ENCODE measurements at places on chromosomes 16 and 17. TPM values are rescaled to one million over a fixed set of nuclear protein-coding genes. Genes with fewer than 3 reads are reported as not detected.

- DNase-seq, result no peak
Observed at GRCh38 chr17:38687286-38687685, 12.5 kb upstream of the EPOP start.

DNA sequence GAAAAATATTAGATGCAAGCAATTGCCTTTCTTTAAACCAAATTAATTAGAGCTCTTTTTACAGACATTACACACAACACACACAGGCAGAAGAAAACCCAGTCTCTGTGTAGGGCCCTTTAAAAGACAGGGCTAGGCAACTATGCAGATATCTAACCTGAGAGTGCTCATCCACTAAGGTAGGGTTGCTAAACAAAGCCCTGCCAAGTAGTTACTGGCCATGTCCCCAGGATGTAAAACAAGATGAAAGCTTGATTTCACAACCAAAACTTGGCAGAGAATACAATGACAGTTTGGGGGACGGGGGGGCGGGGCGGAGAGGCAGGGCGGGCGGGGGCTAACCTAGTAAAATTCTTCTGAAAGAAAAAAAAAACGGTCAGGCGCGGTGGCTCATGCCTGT, 669.0 kb upstream of the CA10 start:
- peak; percentile 18 for DNase-seq

- DNase-seq, result no peak
Observed at GRCh38 chr17:81207610-81208581, 14.9 kb downstream of the CEP131 start.

DNA sequence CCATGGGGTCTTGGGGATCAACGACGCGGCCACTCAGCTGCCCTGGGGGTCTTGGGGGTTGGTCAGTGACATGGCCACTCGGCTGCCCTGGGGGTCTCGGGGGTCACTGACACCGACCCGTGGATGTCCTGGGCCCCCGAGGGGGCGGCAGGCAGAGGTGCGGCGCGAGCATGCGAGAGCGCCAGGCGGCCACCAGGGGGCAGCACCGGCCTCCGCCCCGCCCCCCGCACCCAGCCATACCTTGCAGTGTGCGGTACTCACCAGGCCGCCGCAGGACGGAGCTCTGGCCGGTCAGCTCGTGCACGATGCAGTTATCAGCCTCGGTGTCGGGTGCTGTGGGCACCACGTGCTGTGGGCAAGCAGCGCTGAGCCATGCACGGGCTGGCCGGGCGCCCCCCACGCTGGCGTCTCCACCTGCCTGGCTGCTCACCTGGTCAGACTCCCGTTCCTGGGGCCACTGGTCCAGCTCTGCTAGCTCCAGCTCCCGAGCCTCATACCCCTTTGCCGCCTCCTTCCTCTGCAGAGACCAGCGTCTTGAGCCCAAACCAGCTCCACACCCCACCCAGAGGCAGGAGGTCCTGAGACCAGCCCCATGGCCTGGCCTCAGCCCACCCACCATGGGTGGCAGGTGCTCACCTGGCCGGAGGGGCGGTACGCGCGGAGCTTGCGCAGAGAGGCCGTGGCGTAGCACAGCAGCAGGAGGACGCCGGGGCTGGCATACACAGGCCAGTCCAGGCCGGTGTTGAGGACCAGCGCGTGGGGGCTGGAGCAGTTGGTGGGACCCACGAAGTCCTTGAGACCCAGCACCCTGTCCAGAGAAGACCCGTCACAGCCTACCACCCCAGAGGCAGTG, 31.2 kb downstream of the CTU2 start:
- DNase-seq, result peak; percentile 68

- DNase-seq, result no peak
Observed at GRCh38 chr16:67676939-67677338, 10.3 kb downstream of the C16orf86 start.

- DNase-seq, result no peak
Observed at GRCh38 chr16:13480801-13481200, 439.2 kb upstream of the ERCC4 start.

DNA sequence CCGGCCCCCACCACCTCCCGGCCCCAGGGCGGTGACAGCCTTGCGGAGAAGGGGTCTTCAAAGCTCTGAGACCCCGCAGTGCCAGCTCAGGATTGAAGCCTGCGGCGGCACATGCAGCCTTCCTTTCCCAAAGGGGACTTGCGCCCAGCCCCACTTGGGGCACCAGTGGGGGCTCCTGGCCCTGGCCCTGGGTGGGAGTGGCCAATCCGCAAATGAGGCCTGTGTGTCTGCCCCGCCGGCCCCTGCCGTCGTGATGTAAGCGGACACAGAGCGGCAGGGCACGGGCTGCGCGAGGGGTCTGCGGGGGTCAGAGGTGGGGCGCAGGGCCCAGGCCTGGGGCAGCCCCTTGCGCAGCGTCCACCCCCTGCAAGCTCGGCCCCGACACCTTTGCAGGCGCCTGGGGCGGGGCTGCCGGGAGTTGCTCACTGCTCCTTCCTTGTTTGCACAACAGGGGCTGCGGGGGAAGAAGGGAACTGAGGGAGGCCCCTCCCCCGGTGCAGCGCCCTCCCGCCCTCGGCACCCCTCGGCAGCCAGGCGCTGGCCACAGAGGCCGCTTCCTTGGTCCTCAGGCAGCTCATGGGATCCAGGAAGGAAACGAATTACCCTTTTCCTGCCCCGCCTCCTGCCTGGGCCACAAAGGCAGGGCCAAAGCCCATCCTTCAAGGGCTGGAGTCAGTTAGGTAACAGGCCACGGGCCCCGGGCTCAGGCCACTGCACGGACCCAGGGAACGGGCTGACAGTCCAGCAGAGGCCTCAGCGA, 2.9 kb downstream of the SLC16A3 start:
- peak; percentile 58 for DNase-seq

- no peak for DNase-seq
Observed at GRCh38 chr16:3652373-3653195, 1.9 kb upstream of the DNASE1 start.

GRCh38 chr16:88634994-88635670, 3.2 kb upstream of the IL17C start:
- no peak for DNase-seq

DNA sequence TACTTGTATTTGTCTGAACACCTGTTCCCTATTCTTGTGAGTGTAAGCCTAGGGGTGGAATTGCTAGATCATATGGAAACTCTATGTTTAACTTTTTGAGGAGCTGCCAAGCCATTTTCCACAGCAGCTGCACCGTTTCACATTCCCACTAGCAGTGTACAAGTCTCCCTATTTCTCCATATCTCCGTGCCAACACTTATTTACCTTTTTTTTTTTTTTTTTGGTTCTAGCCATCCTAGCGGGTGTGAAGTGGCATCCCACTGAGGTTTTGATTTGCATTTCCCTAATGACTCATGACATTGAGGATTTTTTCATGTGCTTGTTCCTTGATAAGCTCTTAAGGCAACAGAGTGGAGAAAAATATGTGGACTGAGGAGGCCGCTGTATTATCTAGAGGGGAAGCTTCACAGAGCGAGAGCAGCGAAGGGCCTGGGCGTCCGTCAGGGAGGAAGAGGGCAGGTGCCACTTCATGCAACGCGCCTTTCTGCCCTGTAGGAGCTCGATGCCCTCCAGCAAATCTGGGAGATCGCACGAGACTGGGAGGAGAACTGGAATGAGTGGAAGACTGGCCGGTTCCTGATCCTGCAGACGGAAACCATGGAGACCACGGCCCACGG, 50.0 kb downstream of the DNAH2 start:
- DNase-seq, result no peak

- DNase-seq, result peak; percentile 9
Observed at GRCh38 chr17:34892461-34893249, 68.6 kb downstream of the CCT6B start.

DNA sequence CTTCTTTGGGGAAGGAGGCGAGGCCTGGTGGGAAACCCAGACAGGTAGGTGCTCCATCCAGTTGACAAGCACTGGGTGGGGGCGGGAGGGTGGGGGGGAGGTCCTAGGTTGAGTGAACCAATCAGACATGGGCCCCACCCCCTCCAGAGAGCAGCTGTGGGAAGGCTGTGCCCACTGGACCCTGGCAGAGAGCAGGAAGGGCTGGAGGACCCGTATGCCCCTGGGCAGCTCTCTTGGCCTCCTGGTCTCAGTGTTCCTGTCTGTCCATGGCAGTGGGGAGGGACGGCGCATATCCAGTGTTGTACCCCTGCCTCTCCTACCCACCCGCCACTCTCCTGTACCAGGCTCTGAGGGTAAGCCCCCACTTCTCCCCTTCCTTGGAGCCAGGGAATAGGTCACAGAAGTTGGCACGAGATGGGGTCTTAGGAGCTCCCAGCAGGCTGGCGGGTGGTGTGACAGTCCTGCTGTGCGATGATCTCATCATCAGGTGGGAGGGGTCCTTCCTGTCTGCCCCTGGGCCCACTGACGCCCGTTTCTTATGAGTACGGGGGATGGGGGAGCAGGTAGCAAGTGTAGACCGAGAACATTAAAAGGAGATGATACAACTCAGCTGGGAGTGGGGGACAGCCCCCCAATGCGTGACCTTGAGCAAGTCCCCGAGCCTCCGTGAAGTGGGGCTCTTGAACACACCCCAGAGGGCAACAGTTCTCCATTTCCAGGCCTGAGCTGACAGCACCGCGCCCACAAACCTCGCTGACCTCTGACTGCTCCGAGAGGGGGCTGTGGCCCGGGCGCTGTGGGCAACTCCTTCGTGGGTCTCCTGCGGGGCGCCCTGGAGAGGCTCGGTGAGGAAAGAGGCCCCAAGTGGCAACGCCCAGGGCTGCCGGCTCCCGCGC, 1.2 kb upstream of the ZFPM1 start:
- DNase-seq, result no peak

DNA sequence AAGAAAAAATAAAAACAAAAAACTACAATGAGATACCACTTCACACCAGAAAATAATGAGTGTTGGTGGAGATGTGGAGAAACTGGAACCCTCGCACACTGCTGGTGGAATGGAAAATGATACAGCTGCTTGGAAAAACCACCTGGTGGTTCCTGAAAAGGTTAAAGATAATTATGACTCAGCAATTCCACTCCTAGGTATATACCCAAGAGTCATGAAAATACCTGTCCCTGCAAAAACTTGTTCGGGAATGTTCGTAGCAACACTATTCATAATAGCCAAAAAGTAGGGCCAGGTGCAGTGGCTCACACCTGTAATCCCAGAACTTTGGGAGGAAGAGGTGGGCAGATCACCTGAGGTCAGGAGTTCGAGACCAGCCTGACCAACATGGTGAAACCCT, 8.1 kb upstream of the ITGAE start:
- DNase-seq, result peak; percentile 19

DNA sequence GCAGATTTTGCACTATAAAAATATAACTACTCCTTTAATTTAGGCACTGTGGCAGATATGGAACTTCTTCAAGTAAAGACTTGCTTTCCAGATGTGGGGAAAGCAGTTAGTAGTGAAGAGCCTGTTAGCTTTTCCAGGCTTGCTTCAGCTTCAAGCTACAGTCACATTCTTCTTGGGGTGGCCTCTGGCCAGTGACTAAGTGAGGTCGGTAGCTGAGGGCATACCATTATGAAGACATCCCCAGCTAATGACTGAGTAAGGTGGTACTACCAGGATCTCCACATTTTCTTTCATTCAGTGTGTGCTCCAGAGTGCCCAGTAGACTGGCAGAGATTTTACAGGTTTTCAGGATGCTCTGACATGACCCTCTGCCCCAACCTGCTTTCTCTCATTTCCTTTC, 167.1 kb upstream of the KIF2B start:
- DNase-seq, result no peak

GRCh38 chr16:81796583-81797346, 17.7 kb downstream of the PLCG2 start:
- no peak for DNase-seq

DNA sequence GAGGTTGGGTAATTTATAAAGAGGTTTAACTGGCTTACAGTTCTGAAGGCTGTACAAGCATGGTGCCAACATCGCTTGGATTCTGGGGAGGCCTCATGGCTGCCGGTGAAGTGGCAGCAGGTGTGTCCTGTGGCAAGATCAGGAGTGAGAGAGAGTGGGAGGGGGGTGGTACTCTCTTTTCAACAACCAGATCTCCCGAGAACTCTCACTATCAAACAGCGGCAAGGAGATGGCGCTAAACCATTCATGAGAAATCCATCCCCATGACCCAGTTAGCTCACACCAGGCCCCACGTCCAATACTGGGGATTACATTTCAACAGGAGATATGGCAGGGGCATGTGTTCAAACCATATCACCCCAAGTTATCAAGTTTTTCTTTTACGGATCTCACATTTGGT, 44.0 kb upstream of the CBX4 start:
- DNase-seq, result no peak

DNA sequence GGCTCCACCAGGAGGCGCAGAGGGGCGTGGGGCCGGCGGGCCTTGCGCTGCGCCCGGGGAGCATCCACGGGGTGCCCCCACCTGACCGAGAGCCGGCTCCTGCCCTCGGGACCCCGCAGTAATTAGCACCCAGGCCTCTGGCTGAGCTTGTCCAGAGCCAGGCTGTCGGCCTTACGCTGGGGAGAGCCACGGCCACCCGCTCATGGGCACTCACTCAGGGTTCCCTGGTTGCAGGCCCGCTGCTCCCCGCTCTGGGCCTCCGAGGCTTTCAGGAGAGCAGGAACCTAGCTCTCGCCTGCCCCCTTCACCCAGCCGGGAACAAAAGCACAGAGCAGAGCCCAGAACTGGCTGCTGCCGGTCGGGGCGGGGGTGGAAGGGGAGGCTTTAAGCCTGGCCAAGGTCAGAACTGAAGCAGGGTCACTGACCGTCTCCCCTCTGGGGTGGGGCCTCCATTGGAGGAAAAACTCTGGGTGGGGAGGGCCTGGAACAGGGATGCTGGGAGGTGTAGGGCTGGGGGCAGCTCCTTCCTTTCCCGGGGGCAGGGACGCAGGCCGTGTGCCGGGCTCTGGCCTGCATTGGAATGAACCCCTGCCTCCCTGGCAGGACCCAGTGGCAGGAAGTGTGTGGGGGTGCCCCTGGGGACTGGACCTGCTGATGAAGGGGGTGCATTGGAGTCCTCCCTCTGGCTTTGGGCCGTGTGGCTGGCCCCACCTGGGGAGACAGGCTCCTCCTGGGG, 12.3 kb downstream of the GLIS2 start:
- no peak for DNase-seq

DNA sequence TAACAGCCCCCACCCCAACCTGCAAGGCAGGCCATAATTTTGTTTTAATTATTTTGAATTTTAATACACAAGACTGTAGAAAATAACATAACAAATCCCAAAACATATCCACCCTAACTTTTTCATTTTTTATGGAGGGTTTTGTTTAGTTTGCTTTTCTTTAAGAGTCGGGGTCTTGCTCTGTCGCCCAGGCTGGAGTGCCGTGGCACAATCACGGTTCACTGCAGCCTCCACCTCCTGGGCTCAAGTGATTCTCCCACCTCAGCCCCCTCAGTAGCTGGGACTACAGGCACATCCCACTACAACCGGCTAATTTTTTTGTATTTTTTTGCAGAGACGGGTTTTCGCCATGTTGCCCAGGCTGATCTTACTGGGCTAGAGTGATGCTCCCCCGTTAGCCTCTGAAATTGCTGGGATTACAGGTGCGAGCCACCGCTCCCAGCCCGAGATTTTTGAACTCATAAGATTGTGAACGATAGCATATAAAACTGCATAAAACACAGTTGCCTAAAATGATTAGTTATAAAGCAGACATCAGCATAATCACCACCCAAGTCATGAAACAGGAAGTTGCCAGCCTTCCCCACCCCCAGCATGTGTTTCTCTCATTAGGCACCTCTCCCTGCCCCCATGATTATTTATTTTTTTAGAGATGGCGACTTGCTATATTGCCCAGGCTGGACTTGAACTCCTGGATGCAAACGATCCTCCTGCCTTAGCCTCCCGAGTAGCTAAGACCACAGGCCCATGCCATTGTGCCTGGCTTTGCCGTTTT, 13.6 kb upstream of the DOC2B start:
- DNase-seq, result no peak

GRCh38 chr17:8789743-8790142, 9.4 kb downstream of the MFSD6L start:
- DNase-seq, result no peak

RAB37 gene
- 0.17 TPM for total RNA-seq

ALOX12B gene
- 1.2 TPM for total RNA-seq

TP53TG3 gene
- total RNA-seq, result not detected

CALB2 gene
- total RNA-seq, result 0.47 TPM

CRHR1 gene
- total RNA-seq, result not detected
